ENCODE measurements at places on chromosomes 12 and 14.
A peak's percentile ranks its signal among the peaks of the same experiment; 100 is the strongest.

- DNase-seq, result no peak
Observed at GRCh38 chr14:95895720-95896119, 19.1 kb downstream of the TUNAR start.

- DNase-seq, result no peak
Observed at GRCh38 chr14:56811593-56812363, 1.5 kb upstream of the OTX2 start.

GRCh38 chr14:49621114-49621881 is 699 bp downstream of the MGAT2 start:
- DNase-seq, result peak; percentile 59

DNA sequence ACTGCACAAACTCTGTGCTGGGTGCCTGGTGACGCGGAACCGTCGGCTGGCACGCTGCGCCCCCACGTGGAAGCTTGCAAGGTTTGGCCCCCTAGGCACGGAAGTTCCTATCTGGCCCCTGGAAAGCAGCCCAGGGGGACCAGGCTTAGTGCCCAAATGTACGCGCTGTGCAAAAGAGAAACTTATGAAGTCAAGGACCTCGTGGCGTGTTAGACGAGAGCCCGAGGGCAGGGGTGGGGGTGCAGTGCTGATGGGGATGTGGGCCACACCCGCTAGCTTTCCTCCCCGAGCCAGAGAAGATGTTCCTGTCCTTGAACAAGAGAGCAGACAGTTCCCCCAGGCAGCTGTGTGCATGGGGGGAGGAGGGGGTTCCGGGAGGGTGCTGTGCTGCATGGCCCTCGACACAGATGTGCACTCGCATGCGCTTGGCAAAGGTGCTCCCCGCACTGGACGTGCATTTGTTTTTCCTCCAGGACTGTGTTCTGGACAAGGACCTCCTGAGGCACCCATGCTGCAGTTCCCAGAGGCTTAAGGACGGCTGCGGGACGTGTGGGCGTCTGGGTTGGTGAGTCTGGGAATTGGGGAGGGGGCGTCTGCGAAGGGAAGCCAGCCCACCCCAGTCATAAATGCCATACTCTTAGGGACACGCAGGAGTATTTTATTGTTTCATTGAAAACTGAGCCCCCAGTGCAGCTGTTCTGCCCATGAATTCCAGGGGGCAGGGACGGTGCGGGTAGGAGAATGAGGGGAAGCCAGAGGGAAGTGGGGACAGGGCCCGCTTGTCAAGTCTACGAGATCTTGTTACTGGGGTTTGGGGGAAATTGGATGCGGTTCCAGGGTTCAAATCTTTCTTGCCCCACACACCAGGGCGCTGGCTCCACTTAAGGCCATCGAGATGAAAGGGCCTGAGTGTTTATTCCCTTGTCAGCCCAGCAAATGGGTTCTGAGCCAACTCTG is 80.0 kb downstream of the NTF3 start:
- peak; percentile 41 for DNase-seq

- DNase-seq, result no peak
Observed at GRCh38 chr14:89477391-89477790, 60.4 kb upstream of the FOXN3 start.

DNA sequence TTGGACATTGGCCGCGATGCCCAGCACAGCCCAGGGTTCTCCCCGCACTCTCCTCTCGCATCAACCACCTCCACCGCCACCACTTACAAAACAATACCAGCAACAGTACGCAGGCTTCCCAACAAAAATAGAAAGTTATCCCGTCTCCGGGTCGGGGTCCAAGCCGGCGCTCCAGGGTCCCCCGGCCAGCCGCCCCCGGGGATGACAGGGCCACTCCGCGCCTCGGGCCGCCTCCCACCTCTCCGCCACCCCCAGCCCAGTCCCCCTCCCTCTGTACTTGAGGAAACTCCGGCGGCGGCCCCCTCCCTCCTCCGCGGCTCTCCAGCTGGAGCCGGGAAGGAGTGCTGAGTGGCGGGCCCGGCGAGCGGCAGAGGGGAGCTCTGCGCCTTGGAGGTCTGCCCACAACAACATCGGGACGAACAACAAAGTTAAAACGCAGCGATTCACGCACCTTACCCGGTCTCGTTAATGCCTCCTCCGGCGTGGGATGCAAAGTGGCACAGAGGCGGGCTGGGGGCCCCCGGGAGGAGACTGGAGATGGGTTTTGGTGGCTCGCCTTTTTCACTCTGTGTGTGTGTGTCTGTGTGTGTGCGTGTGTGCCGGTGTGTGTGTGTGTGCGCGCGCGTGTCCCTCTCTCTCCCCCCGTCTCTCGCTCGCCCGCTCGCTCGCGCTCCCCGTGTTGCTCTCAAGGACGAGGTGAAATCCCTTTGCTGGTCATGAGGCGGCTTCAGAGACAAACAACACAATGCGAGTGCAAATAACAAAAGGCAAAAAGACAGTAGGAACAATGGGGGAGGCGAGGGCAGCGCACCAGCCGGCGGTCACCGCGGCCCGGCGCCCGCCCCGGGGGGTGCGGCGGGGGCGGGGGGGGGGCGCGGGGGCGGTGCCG is 386.8 kb downstream of the BCAT1 start:
- DNase-seq, result peak; percentile 77

GRCh38 chr12:62724947-62725451 is 210.0 kb downstream of the PPM1H start:
- peak; percentile 100 for DNase-seq

- DNase-seq, result no peak
Observed at GRCh38 chr12:128830505-128830893, 6.7 kb upstream of the SLC15A4 start.

- DNase-seq, result peak; percentile 6
Observed at GRCh38 chr14:94970941-94971730, 186.2 kb downstream of the DICER1 start.

- DNase-seq, result no peak
Observed at GRCh38 chr14:61434311-61434710, 112.9 kb downstream of the PRKCH start.

- no peak for DNase-seq
Observed at GRCh38 chr14:24630087-24630871, 3.7 kb downstream of the GZMB start.

Data from fibroblast of lung (primary cell).